ENCODE measurements at places on chromosomes 5 and 9.

DNA sequence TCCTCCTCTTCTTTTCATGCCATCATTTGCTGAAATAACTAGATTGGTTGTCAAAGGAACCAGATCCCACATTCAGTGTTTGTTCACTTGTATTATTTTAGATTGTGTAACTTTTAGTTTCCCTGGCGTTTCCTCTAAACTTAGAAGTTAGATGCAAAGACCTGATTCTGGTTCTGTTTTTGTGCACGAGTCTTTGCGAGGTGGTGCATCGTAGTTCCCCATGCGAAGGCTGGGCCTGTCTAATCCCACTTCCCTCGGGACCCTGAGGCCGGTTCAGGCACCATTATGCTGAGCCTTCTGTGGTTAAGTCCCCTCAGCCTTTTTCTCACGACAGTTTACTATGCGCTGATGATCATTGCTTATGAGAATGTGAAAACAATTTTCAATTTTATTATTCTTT, 219.1 kb upstream of the OTULINL start:
- no peak for DNase-seq

- DNase-seq: no peak
These were observed 3.0 kb upstream of the SYNPO start for GRCh38 chr5:150637245-150638052.

GRCh38 chr9:4475301-4475700, 15.0 kb upstream of the SLC1A1 start:
- DNase-seq: no peak

DNA sequence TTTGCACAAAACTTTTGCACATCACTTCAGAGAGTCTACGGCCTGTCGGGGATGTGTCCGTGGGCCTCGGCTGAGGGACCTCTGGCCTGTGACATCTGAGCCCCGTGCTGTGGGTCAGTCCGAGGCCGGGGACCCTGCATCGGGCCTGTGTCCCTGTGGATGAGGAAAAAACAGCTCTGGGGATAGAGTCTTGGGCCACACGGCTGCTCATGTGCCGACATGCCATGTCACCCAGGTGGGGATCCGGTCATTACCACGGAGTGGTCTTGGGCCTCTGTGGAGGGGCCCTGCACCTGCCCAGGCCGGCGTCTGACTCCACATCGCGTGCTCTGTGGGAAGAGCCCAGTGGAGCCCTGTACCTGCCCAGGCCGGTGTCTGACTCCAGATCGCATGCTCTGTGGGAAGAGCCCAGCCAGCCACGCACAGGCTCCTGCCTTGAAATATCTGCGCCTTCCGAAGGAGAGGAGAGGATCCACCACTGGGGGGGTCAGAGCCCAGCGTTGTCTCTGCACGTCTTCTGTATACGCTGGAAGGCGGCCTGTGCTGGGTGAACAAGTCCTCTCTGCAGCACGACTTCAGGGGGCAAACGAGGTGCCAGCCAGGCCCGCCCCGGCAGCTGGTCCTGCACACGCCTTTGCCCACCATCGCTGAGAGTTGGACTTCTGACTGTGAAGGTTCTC, 27.5 kb upstream of the IRX4 start:
- no peak for DNase-seq

- DNase-seq: no peak
These were observed 145.4 kb upstream of the RAD23B start for GRCh38 chr9:107137495-107138202.
